Sigmoid colon (tissue), 7 donors: ENCODE measurements at places on chromosomes 5 and 9. TPM values are rescaled to one million over a fixed set of nuclear protein-coding genes. Genes with fewer than 3 reads are reported as not detected.

The MLANA gene
- not detected for total RNA-seq

The COL23A1 gene
- 0.28 TPM for total RNA-seq

The FSTL4 gene
- not detected for total RNA-seq

The SLC34A3 gene
- not detected for total RNA-seq

The SPAAR gene
- 1.1 TPM for total RNA-seq

DNA sequence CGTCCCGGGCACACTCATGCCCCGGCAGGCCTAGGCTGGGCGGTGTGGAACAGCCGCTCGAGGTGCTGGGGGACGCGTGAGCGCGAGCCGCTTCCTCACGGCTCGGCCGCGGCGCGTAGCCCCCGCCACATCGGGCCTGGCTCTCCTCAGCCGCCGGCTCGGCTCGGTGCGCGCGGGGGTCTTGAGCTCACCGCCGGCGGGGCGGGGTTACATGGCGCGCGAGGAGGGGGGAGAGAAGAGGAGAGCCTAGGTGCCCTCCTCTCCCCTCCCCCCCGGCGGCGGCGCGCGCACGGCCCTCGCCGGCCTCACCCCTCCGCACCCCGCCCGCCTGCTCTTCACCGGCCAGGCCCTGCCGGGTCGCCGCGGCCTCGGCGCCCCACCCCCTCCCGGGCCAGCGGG is 7.7 kb downstream of the RANBP6 start:
- peak; percentile 91 for DNase-seq

- DNase-seq: no peak
Observed at GRCh38 chr9:136089697-136090045, 5.4 kb downstream of the NACC2 start.

- no peak for DNase-seq
Observed at GRCh38 chr5:41735213-41735612, 135.0 kb downstream of the OXCT1 start.

- no peak for DNase-seq
Observed at GRCh38 chr5:10173716-10174115, 76.0 kb downstream of the ATPSCKMT start.

GRCh38 chr9:134383148-134383547 is 56.9 kb downstream of the RXRA start:
- DNase-seq: no peak

GRCh38 chr5:113038714-113039113 is 62.1 kb downstream of the DCP2 start:
- no peak for DNase-seq

GRCh38 chr5:64773533-64773932 is 4.8 kb downstream of the CWC27 start:
- no peak for DNase-seq

- no peak for DNase-seq
Observed at GRCh38 chr9:16278326-16278999, 592.0 kb downstream of the BNC2 start.

- no peak for DNase-seq
Observed at GRCh38 chr9:114097613-114098020, 1.5 kb downstream of the KIF12 start.

DNA sequence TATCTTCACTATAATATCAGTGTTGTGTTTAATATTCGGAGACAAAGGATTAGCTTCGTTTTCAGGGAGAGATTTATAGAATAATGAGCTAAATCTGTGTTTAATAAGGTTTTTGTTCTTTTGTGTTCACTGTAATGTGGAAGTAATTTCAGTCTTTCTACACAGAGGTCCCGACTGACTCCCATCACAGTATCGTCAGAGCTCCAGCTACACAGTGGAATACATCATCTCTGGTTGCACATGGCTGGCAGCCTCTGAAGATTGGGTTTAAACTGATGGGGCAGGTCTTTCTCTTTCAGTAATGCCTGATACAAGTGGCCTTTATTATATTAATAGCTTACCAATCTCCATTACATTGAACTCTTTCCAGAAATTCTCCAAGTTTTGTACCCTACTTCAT is 736.7 kb upstream of the RIOK2 start:
- DNase-seq: no peak

DNA sequence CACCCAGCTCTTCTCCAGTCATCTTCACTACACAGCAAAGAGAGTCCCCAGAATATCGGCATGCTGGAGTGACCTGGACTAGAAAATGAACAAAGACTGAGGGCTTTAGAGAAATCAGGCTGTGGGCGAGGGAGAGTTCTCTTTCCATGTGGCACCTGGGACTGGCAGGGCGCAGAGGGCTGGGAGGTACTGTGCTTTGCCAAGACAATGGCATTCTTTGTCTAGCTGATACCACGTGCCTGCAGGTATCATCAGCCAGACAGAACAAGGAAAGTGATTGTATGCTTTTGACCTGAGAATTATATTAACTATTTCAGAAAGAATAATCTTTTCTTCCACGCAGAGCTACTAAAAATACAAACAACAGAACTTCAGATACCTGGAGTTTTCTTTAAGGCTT is 30.5 kb downstream of the DDX31 start:
- DNase-seq: no peak

GRCh38 chr9:34992376-34992951 is 2.9 kb downstream of the DNAJB5 start:
- peak; percentile 86 for DNase-seq

GRCh38 chr9:18480662-18481093 is 6.7 kb downstream of the ADAMTSL1 start:
- DNase-seq: no peak

GRCh38 chr9:137130176-137130755 is 8.7 kb upstream of the GRIN1 start:
- DNase-seq: no peak

DNA sequence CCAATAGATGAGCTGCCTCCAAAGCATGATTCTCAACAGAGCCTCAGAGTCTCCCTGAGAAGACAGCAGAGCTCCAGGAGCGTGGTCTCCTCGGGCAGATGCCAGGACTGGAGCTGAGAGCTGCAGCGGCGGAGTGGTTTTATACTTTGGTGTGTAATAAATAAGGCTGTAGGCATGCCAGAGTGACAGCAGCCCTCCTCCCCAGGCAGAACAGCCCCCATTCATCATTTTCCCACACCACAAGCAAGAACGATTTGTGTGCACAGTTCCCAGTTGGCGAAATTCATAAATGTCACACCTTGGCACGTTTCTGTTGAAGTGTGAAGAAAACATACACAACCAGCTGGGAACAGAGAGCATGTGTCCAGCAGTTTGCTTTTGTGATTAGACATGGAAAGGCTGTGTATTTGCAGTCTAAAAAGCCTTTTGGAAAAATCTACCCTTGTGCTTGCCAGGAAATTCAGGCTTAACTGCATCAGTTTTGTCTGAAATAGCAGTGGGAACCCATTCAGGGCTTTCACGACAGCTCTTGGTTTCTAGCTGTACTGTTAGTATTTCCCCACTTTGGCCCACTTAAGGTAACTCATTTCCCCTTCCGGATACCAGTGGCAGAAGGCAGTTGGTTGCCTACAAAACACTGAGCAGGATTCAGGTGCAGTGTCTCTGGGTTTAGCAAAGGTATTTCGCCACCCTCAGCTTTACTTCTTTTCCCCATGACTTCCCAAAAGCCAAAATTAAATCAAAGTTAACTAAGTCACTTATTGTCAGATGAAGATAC is at the start of gene C1QTNF3:
Gene C1QTNF3, minus strand, starts transcription at position 115 of the 778 bp plus-strand sequence. Its CDS starts 88 bp downstream, at position 27.
- peak; percentile 75 for DNase-seq

DNA sequence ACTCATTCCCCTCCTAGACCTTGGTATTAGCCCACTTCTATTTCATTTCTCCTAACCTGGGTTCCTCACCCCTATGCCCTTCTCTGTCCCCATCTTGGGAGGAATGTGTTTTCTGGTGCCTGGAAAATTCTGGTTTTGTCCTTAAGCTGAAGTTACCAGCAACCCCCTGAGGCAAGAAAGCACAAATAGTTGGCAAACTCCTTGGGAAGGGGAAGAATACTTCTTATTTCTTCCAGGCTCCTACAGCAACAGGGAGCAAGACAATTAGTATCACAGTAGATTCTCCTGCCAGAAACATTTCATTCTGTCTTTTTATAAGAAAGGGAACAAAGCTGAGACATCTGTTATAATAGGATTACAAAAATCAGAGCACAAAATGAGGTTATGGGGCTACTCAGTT is 142.5 kb downstream of the SNCAIP start:
- no peak for DNase-seq

- DNase-seq: no peak
Observed at GRCh38 chr5:123665822-123666371, 153.9 kb downstream of the CSNK1G3 start.

- no peak for DNase-seq
Observed at GRCh38 chr5:33556330-33557328, 115.9 kb downstream of the TARS1 start.

GRCh38 chr5:31471916-31472315 is 60.0 kb downstream of the DROSHA start:
- no peak for DNase-seq

- no peak for DNase-seq
Observed at GRCh38 chr9:90301277-90301653, 341.4 kb downstream of the DIRAS2 start.

DNA sequence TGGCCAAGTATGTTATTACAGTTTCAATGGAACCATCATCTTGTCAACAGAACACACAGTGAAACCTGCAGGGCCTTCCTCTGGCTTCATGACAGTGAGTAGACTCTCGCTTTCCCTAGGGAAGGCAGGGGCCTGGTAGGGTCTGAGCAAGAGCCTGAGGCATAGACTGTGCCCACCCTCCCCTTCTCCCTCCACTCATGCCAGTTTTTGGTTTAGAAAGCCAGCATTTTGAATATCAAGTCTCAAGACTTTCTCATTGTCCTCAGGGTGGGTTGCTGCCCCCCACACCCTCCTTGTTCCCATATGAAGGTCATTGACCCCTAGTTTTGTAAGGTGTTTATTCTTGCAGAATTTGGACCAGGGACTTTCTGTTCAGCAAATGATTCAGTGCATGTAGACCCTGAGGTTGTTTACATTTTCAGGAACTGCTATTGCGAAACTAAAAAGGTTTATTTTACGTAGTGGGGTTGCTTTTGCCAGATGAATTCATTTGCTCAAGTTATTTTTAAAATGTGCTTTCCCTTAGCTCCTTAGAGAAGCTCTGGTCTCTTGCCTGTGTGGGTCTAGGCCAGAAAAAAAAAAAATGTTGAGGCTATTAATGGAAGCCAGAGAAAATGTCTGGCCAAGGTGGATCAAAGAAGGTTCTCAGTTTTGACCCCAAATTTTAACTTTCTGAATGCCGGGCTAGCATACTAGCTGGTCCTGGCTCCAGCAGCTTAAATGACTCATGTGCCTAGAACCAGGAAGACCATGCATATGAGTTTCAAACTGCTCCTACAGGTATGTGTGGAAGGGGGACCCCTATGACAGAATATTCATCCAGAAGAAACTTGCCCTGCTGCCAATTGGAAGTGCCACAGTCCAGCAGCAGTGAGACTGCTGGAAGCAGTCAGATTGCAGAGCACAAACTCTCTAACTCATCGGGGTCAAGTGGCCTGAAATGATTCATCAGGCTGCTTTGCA is 10.1 kb upstream of the MOB3B start:
- DNase-seq: peak; percentile 83

DNA sequence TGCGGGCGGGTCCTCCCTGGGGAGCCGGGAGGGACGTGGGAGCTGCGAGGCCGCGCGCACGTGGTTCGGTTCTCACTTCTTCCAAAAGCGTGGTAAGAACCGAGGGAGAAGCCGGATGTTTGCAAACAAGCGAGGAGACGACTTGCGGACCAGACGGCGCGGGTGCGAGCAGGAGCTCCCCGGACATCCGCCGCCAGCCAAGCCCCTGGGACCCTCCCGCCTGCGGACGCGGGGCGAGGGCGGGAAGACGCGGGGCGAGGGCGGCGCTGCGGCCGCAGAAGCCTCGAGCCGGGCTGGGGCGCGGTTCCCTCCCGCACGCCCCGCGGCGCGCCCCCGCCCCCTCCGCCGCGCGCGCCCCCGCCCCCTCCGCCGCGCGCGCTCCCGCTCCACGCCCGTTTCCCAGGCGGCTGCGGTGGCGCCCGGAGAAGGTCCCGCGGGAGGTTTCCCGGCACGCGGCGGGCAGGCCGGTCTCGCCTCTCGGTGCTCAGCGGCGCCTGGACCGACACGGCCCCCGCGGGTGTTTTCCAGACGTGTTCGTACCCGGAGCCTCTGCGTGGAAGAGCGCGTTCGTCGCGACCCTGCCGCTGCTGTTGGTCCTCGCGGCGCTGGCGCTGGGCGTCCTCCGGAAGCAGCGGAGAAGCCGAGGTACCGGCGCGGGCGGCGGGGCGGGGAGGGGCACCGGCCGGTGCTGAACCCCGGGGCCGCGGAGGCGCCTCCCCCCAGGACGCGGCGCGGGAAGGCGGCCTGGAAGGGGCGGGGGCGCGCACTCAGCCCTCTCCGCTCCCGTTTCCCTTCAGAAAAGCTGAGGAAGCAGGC is 12.8 kb downstream of the BTNL9 start:
- no peak for DNase-seq

DNA sequence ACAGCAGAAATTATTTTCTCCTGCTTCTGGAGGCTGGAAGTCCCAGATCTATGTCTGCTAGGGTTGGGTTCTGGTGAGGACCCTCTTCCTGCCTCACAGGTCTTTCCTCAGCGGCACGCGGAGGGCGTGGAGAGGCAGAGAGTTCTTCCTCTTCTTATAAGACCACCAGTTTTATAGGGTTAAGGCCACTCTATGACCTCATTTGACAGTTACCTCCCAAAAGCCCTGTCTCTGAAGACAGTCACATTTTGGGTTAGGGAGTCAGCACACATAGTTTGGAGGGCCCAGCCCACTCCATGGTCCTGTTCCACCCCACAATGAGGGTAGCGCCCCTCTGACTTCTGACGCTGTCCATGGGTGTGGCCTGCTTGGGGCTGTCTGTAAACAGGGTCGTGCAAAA is 46.7 kb downstream of the TRIP13 start:
- peak; percentile 34 for DNase-seq

- no peak for DNase-seq
Observed at GRCh38 chr9:69582544-69583297, 89.5 kb downstream of the APBA1 start.
